AG09319 (cell line): ENCODE measurements at places on chromosomes 7 and 10.
A peak's percentile ranks its signal among the peaks of the same experiment; 100 is the strongest.

DNA sequence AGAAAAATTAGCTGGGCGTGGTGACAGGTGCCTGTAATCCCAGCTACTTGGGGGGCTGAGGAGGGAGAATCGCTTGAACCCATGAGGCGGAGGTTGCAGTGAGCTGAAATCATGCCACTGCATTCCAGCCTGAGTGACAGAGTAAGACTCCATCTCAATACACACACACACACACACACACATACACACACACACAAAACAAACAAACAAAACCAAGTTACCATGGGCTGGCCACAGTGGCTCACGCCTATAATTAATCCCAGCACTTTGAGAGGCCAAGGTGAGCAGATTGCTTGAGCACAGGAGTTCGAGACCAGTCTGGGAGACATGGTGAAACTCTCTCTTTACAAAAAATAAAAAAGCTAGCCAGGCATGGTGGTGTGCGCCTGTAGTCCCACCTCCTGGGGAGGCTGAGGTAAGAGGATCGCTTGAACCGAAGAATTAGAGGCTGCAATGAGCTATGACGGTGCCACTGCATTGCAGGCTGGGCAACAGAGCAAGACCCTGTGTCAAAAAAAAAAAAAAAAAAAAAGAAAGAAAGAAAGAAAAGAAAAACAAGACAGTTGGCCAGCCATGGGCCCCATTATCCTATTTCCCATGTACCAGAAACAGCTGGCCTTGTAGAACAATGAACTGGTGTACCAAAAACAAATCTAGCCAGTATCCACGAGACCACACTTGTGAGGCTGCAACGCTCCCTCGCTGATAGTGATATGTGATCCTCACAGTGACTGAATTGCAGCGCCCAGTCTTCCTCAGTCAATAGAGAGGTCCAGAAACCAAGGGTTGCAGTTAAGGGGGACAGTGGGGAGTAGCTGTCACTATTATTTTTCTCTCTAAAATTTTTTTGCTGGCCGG, 6.6 kb upstream of the AGFG2 start:
- no peak for DNase-seq

GRCh38 chr10:77034240-77034639, 603.4 kb downstream of the KCNMA1 start:
- no peak for DNase-seq

DNA sequence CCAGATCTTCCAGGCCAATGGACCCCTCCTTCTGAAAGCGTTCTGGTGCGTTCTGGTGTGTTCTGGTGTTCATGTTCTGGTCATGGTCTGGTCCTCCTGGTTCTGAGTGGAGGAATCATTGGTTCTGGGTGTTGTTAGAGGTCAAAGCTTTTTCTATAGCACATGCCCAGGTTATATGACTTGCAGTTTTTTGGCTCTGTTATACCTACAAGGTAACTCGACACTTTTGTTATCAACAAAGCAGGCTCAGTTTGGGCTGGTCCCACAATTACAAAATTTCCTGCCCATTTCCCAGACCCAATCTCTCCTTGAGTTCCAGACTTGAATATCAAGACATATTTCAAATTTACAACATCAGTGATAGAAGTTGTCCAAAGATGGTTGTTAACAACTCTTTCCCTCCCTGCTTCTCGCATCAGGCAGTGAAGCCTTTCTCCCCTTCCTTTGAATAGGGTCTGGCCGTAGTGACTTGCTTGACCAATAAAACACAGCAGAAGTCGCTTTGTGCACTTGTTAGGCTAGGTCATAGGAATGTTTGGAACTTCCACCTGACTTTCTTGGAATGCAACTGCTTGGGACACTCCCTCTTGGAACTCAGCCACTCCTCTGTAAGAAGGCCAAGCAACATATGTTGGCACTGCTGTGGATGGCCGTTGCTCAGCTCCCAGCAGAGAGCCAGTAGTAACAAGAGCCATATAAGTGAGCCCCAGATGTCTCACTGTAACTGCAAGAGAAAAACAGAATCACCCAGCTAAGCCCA, 83.1 kb upstream of the STEAP1B start:
- peak; percentile 69 for DNase-seq

DNA sequence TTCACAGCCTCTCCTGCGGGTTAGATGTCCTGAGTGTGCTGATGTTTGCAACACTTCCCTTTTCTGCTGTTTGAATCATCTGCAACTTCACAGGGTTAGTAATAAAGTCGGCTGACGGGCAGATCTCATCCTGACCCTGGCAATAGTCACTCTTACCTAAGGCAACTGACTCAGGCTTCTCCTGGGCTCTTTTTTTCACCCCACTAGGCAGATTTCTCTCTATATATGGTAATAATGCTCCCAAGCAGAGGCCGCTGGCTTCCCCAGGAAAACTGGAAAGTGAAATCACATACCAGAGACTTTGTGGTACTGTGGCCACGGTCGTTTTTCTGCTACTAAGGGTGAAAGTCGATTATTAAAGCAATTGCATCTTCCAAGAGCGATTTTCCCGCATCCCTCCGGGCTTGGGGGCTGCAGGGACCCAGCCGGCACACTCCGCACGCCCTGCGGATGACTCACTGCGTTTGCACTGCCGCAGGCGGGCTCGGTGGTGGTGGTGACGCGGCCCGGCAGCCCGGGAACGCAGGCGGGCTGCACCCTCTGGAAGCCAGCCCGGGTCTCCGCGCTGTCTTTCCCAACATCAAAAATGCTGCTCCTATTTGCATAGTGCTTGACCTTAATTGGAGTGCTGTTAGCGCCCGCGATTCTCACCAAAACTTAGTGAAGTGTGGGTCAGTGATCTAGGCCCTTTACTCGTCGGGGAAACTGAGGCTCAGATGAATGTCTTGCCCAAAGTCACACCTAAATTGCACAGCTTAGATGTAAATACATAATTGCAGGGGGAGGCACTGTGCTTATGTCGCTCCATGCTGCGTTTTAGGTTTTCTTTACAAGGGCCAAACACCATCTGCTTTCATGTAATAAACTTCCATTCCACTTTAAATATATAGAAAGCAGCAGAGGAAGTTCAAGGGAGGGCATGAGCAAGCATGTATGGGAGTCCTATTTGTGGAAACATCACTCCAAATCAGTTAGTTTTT, 47.6 kb upstream of the ITGB1 start:
- peak; percentile 80 for DNase-seq

DNA sequence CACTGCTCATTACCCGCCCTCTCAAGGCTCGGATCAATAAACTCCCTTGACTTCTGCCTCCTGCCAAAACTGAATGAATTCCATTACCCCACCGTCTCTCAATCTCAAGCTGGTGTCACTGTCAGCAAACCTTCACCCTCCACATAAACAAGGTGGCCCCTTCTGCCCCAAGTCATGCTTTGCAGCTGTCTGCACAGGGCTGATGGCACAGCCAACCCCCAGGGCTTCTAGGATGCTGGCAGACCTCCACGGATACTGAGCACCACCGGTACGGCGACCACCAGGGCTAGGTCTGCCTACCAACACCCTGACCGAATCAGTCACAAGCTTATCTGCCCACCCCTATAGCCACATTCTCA, 46.1 kb downstream of the PARD3 start:
- no peak for DNase-seq

DNA sequence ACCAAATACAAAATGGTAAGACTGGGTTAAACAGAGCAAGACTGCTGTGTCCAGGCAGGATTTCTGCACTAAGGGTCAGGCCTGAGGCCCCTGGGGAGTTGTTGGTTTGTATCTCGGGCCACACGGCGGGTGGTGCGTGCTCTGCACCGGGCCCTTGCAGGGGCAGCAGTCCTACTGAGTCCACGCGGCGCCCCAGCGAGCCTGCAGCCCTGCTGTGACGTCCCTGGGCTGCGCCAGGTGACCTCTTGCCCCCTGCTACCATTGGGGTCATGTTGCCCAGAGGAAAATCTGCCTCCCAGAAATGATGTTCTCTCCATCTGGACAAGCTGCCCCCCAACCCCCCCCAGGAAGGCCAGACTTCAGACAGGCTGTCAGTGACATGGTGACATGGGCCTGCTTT, 281.5 kb downstream of the CELF2 start:
- DNase-seq = no peak

- DNase-seq = no peak
These were observed 269.8 kb downstream of the ADARB2 start for GRCh38 chr10:1467334-1468076.

- no peak for DNase-seq
These were observed 1310.5 kb upstream of the CELF2 start for GRCh38 chr10:9707216-9707615.

GRCh38 chr7:125195156-125195555, 265.5 kb upstream of the POT1 start:
- DNase-seq = no peak

GRCh38 chr10:76297358-76297757, 865.9 kb downstream of the LRMDA start:
- no peak for DNase-seq

DNA sequence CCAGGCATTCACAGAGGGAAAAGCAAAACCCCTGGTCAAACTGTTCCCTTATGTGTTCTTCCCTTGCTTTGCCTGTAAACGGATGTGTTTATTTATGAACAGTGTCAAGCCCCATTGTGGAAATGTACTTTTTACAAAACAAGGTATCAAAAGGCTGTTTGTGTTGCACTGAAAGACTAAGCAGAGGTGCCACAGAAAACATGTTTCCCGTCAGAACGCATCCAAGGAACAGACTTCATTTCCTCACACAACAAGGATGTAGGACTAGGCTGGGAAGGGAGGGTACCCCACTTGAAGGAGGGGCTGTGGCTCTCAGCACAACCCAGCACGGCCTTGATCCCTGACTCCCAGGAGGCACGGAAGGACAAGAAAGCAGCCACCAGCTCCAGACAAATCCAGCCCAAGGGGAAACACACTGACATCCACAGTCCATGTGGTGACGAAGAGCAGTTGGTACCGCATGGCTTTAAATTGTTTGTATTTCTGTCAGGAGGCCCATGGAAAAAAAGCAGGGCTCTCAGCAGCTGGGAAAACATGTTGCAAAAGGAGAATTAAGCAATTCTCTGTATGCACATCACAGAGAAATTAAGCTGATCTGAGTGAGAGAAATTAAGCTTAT, 85.6 kb downstream of the RNF216 start:
- no peak for DNase-seq

GRCh38 chr10:31004611-31005193, 27.0 kb downstream of the ZNF438 start:
- no peak for DNase-seq

DNA sequence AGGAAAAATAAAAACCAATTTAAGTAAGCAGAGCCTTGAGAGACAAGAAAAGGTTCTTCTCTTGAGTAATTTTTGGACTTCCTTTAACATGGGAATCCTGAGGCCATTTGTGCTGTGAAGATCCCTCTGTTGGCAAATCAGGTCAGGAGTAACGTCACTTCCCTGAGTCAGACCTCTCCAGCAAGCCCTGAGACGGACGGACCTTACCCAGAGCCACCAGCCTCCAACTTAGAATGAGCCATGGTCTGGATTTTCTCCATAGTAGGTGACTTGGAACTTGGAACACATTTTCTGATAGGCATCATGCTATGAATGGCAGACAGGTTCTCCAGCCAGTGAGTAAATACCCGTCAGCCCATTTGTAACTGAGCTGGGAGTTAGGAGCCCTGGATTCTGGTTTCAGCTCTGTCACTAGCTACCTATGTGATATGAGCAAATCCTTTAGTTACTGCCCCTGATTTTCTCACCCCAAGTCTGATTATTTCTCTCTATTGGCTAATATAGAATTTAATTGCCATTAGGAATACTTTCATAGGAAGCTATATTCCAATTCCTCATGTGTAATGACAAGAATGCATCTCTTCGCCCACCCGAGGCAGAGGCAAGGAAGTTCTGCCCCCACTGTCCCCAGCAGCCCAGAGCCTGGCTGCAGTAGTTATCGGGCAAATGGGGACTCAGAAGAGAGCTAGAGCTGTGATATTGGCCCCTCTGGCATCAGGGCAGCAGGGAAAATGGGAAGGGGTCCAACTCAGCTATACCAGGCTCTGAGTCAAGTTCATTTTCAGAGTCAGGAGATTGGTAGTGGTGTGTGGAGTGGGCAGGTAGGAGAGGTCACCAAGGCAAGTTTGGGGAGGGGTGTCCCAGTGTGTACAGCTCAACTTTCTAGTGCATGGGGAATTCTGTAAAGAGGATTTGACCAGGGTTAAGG, 153.7 kb upstream of the AGK start:
- DNase-seq = no peak
